ENCODE measurements at places on chromosomes 2 and 18. TPM values are rescaled to one million over a fixed set of nuclear protein-coding genes. Genes with fewer than 3 reads are reported as not detected.

MOGAT1 gene
- total RNA-seq: 0.24 TPM

GRCh38 chr2:75949385-75950030 lies 238.8 kb upstream of the GCFC2 start:
- no peak for DNase-seq

GRCh38 chr18:23460285-23461273 lies 7.5 kb downstream of the RIOK3 start:
- DNase-seq: no peak

- DNase-seq: no peak
Observed at GRCh38 chr2:111918383-111918806, 20.0 kb downstream of the MERTK start.

GRCh38 chr2:27779417-27780055 lies 8.0 kb downstream of the MRPL33 start:
- DNase-seq: no peak

AMER3 gene
- total RNA-seq: not detected

- DNase-seq: no peak
Observed at GRCh38 chr2:18232731-18233438, 327.6 kb downstream of the RDH14 start.

LTBP1 gene
- total RNA-seq: 124 TPM

GRCh38 chr18:77897606-77898005 lies 648.0 kb downstream of the GALR1 start:
- no peak for DNase-seq

DNA sequence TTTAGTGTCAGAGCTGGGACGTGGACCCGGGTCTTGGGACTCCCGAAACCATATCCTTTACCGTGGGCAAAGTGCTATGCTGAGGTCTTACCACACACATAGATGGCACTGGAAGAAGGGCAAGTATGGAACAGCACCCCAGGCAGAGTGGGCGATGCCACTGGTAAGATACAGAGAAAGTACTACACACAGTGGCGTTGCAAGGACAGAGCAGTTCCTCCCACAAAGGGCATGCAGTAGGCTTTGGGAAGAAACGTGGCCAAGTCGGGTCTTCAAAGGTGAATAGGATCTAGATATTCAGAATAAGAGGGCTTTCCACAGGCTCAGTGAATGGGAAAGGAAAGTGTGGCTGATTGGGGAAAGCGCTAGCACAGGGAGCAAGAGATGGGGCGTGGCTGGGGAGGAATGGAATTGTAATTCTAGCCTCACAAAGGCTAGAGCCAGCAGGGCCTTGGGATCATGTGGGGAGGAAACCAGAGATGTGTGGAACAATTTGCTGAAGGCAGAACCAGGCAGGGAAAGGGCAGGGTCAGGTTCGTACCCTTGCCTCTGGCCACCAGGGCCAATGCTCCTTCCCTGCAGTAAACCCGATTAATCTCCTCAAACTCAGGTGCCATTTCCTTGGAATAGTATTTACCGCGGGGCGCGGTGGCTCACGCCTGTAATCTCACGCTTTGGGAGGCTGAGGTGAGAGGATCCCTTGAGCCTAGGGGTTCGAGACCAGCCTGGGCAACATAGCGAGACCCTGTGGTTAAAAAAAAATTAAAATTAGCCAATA lies 36.0 kb downstream of the PCBP1 start:
- no peak for DNase-seq

CDH2 gene
- total RNA-seq: 367 TPM

- DNase-seq: no peak
Observed at GRCh38 chr2:180679693-180680092, 300.7 kb upstream of the UBE2E3 start.

FOXI3 gene
- not detected for total RNA-seq

DNA sequence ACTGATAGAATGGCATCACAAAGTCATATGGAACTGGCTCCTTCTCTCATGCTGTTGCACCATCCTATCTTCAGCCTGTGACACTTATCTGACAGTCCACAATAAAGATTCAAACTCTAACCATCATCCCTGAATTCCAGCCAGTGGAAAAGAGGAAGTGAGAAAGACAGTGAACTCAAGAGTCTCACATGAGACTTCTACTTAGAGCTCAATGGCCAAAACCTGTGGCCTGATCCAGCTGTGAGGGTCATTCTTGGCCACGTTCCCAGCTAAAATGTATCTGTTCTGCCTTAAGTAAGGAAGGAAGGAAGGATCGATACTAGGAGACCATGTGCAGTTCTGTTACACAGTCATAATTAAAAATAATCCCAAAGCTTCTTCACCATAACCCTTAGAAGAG lies 73.6 kb downstream of the RND3 start:
- DNase-seq: no peak

DNA sequence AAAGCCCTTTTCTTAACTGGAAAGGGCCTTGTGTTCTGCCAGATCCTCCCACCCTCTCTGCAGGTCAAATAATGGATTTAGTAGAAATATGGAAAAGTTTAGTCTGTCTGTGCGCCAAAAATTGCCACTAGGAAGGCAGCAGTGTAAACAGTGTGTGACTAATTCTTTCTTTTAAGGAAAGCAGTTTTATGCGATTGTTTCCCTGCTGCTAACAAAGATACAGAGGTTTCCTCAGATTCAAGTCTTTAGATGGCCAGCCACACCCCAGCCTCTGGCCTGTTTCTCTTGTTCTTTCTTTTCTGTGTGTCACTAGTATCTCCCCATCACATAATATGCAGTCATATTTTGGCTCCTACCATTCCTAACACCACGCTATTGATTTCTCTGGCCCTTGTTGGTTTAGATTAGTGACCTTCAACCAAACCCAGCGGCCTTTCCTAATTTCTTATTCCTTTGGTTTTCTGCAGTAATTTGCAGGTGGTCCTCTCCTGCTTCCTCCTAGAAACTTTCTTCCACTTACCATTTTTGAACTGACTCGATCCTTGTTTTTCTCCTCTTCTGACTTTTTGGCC lies 157.4 kb downstream of the LTBP1 start:
- DNase-seq: no peak

DNA sequence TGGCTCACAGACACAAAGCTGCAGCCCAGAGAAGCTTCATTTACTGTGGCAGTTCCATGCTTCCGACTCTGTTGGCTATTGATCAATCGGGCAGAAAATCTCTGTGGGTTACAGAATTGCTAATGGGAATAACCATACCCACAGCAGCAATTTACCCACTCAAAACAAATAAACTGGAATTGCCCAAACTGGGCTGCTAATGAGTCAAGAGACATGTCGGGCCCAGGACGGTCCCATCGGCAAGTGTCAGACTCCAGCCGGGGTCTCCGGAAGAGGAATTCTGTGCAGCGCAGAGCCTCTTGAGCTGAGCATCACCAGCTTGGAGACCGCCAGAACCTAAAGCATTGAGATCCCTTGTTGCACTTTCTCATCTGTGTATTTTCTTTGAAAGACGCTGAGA lies 67.8 kb downstream of the TMEM18 start:
- no peak for DNase-seq

DNA sequence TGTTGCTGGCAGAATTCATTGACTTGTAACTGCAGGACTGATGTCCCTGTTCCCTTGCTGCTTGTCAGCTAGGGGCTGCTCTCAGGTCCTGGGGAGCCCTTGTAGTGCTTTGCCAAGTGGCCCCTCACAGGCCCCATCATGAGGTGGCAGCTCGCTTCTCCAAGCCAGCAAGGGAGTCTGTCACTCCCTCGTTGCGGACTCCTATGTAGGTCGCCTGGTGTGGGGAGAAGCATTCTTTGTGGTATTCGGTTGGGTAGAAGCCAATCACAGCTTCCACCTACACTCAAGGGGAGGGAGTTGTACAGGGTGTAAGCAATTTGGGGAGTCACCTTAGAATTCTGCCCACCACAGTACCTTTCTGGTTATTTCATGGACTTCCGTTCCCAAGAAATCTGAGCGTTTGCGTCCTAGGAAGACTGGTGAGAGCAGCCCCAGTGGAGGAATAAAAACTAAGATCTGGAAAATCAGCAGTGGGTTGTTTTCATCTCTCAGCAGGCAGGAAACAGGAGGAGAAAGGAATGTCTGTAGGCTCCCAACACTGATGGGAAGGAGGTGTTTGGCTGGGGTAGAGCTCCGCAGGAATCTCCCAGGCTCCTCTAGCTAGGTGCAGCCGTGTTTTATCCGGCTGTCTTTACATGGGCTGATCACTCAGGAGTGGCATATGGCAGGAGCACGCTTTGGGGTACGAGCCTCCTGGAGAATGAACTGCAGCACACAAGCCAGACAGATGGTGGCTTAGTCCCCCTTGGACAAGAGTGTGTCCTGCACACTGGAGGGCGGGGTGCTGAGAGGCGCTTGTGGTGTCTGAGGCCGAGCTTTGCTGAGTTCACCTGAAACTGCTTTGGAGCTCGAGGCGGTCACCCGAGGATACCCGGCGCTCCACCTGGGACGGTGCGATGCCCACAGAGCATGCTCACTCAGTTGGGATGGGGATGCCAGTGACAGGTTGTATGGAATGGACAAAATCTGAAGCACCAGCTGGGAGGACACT lies 58.3 kb downstream of the LDLRAD4 start:
- peak; percentile 39 for DNase-seq

DNA sequence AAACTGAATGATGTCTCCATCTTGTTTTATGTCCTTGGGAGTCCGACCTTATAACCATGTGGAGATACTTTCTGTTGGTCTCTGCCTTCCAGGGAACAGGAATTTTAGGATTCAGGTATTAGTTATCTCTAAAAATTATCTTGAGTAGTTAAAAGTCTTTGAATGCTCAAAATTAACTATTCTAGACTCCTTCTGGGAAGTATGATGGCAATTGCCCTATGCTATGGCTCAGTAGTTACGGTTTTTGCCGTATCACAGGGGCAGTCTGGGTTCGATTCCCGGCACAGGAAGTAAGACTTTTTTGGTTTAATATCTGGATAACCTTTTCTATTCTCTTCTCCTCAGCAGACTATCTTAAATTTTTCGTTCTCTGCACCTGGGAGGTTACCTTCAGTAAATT lies 708.7 kb upstream of the LRATD1 start:
- no peak for DNase-seq

- DNase-seq: no peak
Observed at GRCh38 chr2:126752876-126753275, 96.9 kb downstream of the GYPC start.

APLF gene
- 6.5 TPM for total RNA-seq

DNA sequence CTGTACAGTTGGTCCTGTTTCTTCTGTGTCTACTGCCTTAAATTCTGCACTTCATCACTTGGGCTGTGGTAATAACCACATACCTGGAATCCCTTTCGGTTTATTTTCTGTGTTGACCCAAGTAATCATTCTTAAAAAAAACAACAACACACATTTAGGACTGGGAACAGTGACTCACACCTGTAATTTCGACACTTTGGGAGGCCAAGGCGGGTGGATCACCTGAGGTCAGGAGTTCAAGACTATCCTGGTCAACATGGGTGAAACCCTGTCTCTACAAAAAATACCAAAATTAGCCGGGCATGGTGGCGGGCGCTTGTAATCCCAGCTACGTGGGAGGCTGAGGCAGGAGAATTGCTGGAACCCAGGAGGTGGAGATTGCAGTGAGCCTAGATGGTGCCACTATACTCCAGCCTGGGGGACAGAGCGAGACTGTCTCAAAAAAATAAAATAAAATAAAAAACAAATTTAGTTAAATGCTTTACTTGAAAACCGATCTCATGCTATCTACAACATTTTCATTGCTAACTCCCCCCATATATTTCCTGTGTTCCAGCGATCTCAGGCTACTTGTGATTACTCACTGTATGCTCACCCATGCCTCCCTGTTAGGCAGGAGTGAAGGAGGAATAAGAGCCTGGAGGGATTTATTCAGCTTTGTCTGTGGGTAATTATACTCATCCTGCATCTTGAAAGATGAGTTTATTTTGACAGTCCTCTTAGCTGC lies 18.2 kb downstream of the ACSL3 start:
- DNase-seq: no peak

ITGB6 gene
- total RNA-seq: 0.05 TPM

- DNase-seq: no peak
Observed at GRCh38 chr18:36066686-36067054, 689 bp downstream of the RPRD1A start.

- DNase-seq: no peak
Observed at GRCh38 chr18:76522122-76522503, 27.1 kb upstream of the ZNF516 start.

GRCh38 chr2:69272803-69273471 lies 114.1 kb downstream of the GFPT1 start:
- no peak for DNase-seq

HMSD gene
- 1.1 TPM for total RNA-seq

TTC39C gene
- 9.2 TPM for total RNA-seq

DNA sequence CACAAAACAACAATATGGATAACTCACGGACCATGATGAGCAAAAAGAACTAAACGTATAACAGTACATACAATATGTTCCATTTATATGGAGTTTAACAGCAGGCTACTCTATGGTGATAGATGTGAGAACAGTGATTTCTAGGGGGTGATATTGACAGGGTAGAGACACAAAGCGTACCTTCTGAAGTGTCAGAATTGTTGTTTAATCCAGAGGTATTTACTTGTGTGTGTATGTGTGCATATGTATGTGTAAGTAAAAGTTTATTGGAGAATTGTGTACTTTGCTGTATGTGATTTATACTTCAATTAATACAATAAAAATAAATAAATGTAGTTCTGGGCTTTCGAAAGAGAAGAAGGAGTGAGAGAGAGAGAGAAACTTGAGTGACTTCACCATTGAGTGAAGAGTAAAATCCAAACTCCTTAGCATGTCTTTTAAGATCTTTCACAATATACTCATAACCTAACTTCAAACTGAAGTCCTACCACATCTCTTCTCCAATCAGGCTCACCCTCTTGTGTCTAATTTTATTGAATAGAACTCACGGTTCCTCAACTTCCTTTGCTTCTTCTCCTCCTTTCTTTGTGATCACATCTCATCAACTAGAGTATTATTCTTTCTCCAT lies 126.0 kb upstream of the KLF7 start:
- DNase-seq: no peak

UGT1A5 gene
- not detected for total RNA-seq

GRCh38 chr2:62933398-62933917 lies 117.2 kb upstream of the OTX1 start:
- no peak for DNase-seq

SLC4A5 gene
- total RNA-seq: 3.6 TPM

DNA sequence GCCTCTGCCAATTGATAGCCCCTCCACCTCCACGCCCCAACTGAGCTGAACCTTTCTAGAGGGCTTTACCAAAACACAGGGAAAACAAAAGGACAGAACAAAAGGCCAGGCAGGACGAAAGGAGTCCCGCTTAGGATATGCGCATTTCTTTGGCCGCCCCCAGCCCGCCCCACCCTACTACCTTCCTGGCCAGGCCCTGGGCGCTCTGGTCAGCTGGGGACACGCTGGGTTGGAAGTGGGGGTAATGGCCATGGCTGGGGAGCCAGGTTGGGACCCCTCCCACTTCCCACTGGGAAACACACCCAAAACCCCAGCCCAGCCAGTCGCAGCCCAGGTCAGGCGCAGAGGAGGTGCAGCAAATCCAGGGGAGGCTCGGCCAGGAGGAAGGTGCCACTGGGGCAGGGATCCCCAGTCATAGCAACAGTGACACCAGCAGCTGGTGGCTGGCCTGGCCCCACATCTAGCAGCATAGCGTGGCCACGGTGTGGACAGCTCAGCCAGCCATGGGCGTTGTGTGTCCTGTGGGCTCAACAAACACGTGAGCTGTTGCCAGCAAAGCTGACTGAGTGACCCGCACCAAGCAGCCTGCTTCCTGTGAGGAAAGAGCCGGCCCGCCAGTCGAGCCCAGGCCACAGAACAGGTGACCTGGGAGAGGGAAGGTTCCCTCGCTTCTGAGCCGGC lies 24.6 kb upstream of the B3GNT7 start:
- no peak for DNase-seq

- peak; percentile 63 for DNase-seq
Observed at GRCh38 chr2:240396623-240397541, 38.6 kb upstream of the GPC1 start.

GRCh38 chr2:57542081-57542480 lies 504.5 kb upstream of the VRK2 start:
- DNase-seq: no peak

- no peak for DNase-seq
Observed at GRCh38 chr2:1621501-1621900, 122.8 kb downstream of the PXDN start.

MC5R gene
- not detected for total RNA-seq

Data from cardiac septum (tissue), 1 donor.